ENCODE measurements at places on chromosomes 1 and 21.

DNA sequence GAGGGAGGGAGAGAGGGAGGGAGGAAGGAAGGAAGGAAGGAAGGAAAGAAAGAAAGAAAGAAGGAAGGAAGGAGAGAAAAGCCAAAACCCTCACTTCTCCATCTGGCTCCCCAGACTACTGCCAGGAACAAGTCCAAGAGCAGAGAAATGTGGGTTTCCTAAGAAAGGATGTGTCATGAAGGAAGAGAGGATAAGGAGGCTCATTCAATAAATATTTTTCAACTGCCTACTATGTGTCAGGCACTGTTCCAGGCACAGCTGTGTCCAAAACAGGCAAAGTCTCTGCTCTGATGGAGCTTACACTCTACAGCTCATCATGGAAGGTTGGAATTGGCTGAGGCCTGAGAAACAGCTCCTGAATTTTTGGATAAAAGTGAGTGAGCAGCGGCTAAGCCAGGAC is 42.6 kb upstream of the ATP2B4 start:
- DNase-seq, result peak; percentile 69

DNA sequence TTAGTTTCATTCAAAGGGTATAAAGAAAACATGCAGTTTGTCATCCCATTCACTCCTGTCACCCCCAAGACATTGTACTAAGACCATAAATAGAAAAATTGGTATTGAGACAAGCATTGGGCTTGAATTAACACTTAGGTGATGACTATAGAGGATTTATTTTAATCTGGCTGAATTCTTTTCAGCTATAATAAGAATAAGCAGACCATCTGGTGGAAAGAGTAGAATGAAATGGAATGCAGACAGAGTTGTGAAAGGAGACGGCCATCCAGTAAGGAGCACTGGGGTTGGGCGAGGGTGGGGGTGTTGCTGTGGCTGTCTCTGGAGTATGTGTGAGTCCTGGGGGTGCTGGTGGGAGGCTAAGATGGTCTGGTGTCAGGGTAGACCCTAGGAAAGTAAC is 125.0 kb upstream of the IVNS1ABP start:
- peak; percentile 59 for DNase-seq

DNA sequence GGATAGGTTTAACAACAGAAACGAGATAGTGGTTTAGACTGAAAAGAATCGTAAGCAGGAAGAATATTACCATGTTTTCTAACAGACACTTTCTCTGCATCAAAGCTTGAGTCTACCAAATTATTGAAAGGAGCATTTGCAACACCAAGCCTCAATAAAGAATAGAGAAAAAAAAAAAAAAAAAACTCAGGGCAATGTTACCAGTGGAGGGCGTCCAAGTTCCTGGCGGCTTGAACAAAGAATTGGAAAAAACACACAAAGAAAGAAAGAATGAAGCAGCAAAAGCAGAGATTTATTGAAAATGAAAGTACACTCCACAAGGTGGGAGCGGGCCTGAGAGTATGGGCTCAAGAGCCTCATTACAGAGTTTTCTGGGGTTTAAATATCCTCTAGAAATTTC is 686.5 kb upstream of the ADGRL2 start:
- no peak for DNase-seq

DNA sequence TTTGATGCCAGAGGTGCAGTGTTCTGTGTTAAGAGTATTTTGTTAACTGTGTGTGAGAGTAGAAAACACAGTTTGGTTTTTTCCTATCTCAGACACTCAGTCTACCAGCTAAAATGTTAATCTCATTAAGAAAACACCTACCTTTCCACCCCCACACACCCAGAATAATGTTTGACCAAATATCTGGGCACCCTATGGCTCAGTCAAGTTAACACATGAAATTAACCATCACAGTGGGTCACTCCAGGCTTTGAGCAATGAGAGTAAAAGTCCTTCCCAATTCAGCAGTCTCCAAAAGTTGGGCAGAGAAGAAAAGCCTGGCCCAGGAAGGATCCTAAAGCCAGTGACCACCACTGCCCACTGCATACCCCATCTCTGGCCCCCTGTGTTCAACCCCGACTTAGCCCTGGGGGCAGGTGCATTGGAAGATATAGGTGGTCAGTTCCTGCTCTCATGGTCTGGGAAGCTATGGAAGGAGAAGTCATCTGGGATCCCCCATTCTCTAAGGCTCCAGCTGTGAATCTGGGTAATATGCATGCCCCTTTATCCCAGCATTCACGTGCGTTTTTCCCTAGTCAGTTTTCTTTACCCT is 50.2 kb upstream of the CSF3R start:
- DNase-seq, result no peak

GRCh38 chr1:232302376-232303221 is 327.3 kb downstream of the SIPA1L2 start:
- DNase-seq, result no peak

DNA sequence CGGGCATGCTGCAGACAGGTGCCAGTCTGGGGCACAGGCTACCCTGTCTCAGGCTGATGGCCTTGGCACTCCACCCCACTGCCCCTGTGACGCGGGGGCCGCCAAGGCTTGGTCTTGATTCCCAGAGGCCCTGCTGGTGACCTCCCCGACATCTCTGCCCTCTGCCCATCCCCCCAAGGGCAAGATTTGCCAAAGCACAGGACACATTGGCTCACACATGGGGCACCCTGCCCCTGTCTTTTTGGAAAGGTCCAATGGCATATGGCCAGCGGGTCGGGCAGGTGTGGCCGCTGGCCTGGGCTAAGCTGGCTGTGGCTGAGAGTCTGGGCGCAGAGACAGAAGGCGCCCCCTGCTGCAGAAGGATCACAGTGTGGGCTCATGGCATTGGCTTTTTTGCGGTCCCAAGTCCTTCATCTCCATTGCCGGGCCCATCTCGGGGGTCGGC is 4.6 kb downstream of the MIB2 start:
- no peak for DNase-seq

DNA sequence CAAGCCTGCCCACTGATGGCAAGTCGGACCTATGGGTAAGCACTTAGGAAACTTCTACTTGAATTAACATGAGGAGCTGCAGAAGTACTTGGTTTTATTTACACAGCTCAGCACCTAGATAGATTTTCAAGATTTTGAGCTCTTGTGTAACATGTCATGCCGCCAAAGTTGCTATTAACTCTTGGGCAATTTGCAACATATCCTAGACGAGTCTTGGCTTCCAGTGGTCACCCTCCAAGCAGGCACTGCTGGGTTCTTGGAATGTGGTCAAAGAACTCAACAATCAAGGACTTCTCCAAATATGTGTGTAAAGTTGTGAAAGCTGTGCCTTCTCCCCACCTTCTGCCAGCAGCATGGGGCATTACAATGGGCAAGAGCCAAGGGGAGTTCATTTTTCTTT is 17.8 kb upstream of the GUCA2B start:
- DNase-seq, result peak; percentile 9

- DNase-seq, result peak; percentile 10
These were observed 59.4 kb downstream of the EPB41 start for GRCh38 chr1:28973596-28974421.

- DNase-seq, result no peak
These were observed at the start of gene OLIG2 for GRCh38 chr21:33025489-33026442. Gene OLIG2, plus strand, starts transcription at chr21:33025935. Its CDS starts 928 bp downstream, at chr21:33026863.

DNA sequence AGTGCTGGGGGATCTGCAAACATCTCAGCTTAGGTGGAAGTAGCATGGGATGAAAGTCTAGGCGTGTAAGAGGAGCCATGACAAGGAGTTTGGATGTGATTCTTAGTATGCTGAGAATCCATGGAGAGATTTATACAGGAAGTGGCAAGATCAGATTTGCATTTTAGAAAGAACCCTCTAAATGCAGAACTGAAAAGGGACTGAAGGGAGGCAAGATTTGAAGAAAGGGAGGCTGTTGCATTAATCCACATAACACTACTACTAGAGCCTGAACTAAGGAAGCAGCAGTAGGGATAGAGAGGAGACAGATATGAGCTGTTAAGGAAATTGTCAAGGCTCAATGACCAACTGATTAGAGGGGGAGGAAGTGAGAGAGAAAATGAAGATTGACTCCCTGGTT is 9.8 kb downstream of the C1orf74 start:
- no peak for DNase-seq

DNA sequence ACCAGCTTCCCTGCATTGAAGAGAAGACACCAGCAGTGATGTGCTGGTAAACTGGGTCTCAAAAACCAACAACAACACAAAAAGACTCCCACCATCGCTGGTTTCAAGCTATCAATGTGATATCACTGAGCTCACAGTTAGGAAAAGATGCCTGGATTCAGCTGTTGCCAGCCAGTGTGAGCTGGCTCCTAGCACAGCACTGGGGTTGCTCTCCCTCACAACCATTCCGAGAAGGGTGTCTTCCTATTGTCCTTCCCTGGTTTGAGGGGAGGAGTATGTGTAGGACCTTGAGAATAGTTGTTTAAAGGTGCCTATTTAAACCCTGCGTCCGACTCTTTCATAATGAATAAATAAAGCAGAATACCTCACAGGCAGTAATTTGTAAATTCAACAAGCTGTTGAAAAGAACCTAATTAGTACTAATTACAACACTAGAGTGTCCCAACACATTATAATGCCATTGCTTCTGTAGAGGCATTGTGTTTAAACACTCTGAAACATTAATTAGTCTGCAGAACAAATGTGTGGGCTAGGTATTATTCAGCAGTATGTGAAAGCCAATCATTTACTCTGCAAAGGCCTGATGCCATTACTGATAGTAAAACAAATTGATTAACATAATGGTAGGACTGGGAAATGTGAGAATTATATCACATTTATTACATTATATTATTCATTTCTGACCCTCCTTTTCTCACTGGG is 17.2 kb downstream of the NIBAN1 start:
- no peak for DNase-seq

- DNase-seq, result no peak
These were observed 47.3 kb downstream of the TENT5C start for GRCh38 chr1:117653195-117653594.

DNA sequence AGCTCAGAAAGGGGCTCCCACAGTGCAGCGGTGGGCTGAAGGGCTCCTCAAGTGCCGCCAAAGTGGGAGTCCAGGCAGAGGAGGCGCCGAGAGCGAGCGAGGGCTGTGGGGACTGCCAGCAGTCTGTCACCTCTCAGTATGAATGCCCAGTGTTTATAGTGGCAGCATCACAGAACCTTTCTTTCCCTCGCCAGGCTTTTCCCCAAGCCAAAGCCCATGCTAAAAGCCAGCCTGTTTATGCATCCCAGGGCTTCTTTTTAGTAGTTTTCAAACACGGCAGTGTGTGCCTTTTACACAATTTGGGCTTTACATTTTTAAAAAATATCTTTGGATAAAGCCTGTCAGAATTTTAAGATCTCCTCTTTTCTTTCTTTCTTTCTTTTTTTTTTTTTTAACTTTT is 70.6 kb downstream of the CENPF start:
- DNase-seq, result no peak

- DNase-seq, result no peak
These were observed 33.4 kb upstream of the SLC2A1 start for GRCh38 chr1:42992054-42992571.

GRCh38 chr1:179095924-179096323 is 14.1 kb downstream of the TOR3A start:
- DNase-seq, result no peak

GRCh38 chr1:167110586-167110985 is 16.7 kb downstream of the STYXL2 start:
- no peak for DNase-seq

- DNase-seq, result no peak
These were observed 16.6 kb upstream of the AK5 start for GRCh38 chr1:77265180-77265579.

- DNase-seq, result peak; percentile 85
These were observed 91.9 kb upstream of the KCNK2 start for GRCh38 chr1:214990619-214991018.

DNA sequence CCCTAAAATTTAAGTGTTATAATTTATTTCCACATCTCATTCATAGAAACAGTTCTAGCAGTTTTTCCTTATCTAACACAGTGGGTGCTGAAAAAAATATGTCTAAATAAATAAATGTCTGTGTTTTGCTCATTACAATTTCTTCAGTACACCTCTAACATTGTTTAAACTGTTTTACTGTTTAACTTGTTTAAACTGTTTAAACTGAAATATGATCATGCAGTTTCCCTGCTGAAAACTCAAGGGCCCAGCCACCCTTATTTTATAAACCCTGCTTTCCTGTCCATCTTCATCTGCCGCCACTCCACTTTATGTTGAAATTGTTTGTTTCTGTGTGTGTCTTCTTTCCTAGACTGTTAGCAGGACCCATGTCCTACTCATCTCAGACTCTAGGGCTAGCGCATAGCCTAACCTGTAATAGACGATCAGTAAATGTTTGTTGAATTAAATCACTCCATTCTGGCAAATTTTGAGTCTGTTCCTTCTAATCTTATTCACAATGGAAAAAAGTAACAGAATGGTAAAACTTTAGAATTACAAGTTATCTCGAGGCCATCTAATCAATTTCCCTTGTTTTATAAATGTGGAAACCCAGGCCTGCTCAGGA is 9.4 kb upstream of the PIK3C2B start:
- DNase-seq, result no peak

- DNase-seq, result no peak
These were observed 4.3 kb downstream of the REN start for GRCh38 chr1:204161609-204162493.

GRCh38 chr1:229758101-229759036 is 132.3 kb downstream of the URB2 start:
- DNase-seq, result peak; percentile 33

DNA sequence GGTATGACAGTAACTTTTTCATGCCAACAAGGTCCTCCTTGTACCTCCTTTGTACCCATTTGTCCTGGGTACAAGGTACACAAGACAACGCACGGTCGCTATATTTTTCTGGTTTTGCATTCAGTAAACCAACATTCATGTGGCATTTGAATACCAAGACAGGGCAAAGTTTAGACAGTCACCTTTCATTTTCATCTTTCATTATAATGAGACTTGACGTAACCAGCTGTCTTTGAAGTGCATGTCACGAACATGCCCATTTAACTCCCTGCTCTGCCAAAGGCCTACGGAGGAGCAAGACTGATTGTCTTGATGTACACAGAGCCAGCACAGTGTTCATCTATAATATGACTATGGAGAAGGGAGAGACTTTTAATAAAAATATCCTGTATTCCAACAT is 91.0 kb downstream of the SETD4 start:
- DNase-seq, result no peak

- DNase-seq, result no peak
These were observed 35.0 kb downstream of the ENAH start for GRCh38 chr1:225617956-225618355.

DNA sequence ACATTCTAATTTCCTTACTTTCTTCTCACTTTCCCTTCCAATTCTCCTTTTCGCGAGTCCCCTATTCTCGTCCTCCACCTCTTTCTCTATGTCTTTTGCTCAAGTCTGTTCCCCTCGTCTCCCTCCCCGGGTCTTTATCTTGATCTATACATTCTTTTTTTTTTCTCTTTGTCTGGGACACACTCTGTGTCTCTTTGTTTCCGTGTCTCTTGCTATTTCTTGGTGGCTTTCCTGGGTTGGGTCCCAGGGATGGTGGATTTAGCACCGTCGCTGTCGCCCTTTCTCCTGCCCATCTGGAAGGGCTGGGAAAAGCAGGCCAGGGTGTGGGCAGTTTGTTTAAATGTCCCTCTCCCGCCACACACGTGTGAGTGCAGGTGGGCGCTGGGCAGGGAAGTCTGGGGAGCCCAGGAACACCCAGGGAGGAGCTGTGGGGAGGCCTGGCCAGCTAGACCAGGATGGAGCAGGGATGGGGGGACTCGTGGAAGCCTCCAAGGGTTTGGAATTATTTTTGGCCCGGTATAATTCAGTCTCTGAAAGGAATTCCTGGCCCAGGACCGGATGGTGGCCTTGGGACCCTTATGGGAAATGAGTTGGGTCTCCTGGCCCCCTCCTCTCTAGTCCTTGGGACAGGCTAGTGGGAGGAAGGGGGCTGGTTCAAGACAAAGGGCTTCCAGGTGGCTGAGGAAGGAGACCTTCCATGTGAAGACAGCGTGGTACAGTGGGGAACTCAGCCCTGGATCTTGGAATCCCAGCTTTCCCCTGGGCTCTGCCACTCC is 9.5 kb upstream of the ID3 start:
- DNase-seq, result no peak
